ENCODE measurements at places on chromosomes 7 and 10. TPM values are rescaled to one million over a fixed set of nuclear protein-coding genes. Genes with fewer than 3 reads are reported as not detected.

DNA sequence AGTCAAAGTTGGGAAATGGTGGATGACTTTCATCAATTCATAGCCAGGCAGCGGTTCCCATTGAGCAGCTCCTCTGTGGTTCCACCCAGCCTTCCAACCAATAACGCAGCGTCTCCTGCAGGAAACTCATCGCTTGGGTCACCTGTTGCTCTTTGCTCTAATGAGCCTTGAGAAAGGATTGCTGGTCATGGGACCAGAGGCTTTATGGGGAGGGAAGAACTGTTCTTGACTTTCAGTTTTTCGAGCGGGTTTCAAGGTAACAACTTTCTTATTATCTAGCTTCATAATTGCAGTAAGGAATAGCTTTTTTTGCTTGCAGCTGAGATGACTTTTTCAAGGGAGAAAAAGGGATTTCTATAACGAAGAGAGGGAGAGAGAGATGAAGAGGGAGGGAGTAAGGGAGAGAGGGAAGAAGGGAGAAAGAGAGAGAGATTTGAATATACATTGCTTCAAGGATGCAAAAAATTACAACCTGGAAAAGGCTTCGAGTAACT, 405 bp upstream of the ENTPD1 start:
- no peak for DNase-seq

DNA sequence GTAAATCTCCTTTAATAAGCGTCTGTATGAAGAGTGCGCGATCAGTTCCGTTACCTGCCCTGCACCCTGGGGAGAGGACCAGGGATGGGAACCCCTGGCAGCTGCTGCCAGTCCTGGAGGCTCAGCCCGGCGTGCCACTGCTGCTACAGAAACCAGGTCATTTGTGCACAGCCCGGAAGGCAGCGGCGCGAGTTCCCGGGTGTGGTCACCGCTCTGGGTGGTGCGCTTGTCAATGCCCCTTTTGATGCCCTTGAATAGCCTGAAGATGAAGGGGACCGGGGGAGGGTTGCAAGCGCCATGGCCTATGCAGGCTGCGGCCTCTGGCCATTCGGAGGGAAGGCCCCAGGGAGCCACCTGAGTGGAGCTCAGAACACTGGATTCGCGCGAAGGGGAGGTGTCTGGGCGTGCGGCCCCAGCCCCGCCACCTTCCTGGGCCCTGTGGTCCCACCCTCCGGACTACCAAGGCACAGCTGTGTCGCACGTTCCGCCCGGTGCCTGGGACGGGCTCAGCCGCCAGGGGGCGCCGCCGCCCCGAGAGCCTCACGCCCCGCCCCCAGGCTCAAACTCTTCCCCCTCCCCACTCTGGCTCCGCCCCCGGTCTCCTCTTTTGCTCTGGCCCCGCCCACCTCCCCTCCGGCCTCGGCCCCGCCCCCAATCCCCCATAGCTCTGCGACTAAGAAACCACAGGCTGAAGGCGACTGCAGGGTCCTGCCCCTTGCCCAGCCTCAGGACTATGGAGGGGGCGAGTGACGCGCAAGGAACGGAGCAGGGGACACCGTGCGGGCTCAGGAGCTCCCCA, 16.5 kb downstream of the AP5Z1 start:
- DNase-seq, result peak; percentile 91

- no peak for DNase-seq
Measured at GRCh38 chr7:26619348-26619984, 244.9 kb downstream of the SKAP2 start.

GRCh38 chr7:127927348-127927696, 103.9 kb downstream of the LRRC4 start:
- DNase-seq, result no peak

CD36 gene
- total RNA-seq, result 138 TPM

- DNase-seq, result no peak
Measured at GRCh38 chr10:104028146-104028545, 57.5 kb downstream of the COL17A1 start.

DNA sequence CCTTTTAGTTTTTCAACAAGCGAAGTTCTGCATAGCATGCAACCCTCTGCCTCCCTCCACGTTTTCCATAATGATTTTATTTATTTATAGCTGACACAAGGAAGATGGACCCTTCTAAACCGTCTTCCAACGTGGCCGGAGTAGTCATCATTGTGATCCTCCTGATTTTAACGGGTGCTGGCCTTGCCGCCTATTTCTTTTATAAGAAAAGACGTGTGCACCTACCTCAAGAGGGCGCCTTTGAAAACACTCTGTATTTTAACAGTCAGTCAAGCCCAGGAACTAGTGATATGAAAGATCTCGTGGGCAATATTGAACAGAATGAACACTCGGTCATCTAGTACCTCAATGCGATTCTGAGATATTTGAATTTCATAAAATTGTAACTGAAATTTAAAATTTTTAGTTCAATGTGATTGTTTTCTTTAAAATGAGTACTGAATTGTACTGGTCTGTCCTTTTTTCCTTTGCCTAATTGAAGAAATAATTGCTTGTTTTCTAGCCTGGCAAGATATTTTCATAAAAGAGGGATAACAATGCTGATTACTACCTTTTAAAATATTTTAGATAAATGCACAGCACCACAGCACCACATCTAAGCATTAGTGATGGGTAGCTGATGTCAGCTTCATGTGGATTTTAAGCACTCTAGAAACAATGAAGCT, 41.5 kb upstream of the SLC39A12 start:
- DNase-seq, result no peak

GARIN1A gene
- total RNA-seq, result 7.4 TPM

- no peak for DNase-seq
Measured at GRCh38 chr10:85187047-85187446, 858.7 kb downstream of the CCSER2 start.

GDF2 gene
- total RNA-seq, result not detected

All from aorta (tissue), 5 donors.